ENCODE measurements at places on chromosomes 13 and 19.
A peak's percentile ranks its signal among the peaks of the same experiment; 100 is the strongest.

DNA sequence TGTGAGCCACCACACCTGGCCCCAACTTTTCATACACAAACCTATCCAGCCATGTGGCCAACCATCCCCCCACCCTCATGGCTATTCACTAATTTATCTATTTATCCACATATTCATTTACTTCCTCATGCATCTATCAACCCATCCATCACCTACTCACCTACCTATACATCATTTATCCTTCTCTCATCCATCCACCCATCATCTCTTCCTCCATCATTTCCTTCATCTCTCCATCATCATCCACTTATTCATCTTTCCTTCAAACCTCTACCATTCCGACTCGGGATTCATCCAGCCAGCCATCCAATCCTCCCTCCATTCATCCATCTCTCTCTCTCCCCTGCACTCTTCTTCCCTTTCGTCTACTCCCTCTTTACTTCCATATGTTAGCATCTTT, 54.6 kb downstream of the RYR1 start:
- no peak for DNase-seq

DNA sequence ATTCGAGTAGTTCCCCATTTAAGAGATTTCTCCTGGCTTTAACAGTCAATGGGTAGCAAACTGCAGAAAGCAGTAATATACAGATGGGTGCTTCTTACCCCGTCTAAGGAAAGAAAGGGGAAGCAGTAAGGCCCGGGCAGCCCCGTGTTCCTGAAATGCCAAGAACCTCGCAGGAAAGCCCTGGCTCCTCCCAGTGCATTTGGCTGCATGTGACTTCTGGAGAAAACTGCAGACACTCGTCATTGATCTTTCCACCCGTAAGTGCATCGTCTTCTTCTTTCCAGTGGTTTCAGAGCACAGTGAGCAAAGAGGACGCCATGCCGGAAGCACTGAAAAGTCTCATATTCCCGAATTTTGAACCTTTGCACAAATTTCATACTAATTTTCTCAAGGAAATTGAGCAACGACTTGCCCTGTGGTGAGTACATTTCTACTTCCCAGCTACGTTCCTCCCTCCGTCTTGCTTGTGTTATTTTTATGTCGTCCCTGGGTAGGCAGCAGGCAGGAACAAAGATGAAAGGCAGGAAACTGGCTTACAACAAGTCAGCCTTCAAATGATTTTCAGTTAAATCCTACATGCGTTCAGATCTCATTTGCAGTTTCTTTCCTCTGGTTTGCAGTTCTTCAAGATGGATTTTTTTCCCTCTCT, 165.2 kb downstream of the STK24 start:
- no peak for DNase-seq

GRCh38 chr13:35512271-35512920, 35.9 kb upstream of the MAB21L1 start:
- no peak for DNase-seq

DNA sequence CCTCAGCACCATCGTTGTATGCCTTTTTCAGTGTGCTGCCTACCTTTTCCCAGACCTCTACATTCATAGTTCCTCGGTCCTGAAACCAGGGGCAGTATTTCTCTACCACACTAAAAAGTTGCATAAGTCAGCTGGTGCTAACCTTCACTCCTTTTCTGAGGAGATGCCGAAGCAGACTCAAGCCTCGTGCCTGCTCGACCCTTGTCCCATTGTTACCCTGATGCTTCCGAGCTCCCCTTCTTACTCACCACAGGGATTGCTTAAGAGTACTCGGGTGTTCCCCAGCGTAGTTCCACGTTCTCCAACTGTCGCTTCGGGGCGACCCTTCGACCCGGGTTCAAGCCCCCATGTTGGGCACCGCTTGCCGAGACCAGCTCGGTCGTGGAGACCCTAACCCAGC, 19.0 kb upstream of the IL17D start:
- DNase-seq, result no peak

- no peak for DNase-seq
Measured at GRCh38 chr19:54518844-54519243, 16.2 kb downstream of the LAIR2 start.

GRCh38 chr13:23794267-23795161, 94.7 kb downstream of the MIPEP start:
- no peak for DNase-seq

DNA sequence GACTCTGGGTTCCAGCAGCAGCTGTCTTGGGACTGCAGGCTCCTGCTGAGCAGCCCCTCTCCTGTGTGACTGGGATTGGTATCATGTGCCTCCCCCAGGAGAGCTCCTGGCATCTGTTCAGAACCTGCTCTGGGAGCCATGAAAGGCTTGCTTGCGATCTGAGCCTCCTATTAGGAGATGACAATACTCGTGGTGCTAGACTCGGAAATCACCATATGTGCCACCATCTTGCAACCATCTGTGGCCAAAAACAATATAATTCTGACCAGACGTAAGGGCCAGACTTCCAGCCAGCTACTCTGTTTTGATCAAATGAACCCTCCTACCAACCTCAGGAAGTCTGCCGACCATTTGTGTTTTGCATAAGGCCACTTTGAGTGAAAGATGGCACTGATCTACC, 484.7 kb downstream of the IRS2 start:
- DNase-seq, result no peak

DNA sequence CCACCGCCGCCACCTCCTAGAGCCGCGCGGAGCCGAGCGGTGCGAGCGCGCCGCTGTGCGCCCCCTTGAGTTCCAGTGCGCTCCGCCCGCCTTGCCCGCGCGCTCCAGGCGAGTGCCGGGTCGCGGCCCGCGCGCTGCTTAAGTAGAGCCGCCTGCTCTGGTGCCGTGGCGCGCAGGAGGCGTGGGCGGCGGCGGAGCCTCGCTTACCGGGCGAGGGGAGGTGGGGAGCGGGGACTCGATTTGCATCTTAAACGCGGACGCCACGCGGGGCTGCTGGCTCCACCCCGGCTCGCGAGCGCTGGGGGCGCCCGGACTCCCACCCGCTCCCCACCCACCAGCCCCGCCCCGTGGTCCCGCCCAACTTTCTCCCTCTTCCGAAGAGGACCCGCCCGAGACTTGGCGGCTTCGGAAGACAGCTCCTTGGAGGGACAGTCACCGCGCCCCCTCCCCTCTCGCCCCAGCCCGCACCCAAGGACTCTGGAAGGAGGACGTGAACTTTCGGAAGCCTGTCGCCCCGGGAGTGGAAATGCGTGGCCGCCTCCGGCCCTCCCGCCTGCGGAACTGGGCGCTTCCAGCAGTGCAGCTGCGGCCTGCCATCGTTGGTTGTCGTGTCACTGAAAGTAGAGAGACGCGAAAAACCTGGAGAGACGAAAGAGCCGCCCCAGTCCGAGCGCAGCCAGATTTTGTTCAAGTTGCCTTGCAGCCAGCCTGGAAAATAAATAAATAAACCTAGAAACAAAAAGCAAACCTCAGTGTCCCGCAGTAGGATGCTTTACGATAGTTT, at the start of gene KCTD12:
TSS of gene KCTD12 (minus strand) at position 114 of the 784 bp plus-strand sequence. CDS start 257 bp downstream, outside the sequence.
- DNase-seq, result peak; percentile 4

- DNase-seq, result no peak
Measured at GRCh38 chr19:16585094-16585801, 13.0 kb upstream of the SLC35E1 start.

GRCh38 chr19:41783612-41784011, 12.8 kb upstream of the CEACAM3 start:
- no peak for DNase-seq

DNA sequence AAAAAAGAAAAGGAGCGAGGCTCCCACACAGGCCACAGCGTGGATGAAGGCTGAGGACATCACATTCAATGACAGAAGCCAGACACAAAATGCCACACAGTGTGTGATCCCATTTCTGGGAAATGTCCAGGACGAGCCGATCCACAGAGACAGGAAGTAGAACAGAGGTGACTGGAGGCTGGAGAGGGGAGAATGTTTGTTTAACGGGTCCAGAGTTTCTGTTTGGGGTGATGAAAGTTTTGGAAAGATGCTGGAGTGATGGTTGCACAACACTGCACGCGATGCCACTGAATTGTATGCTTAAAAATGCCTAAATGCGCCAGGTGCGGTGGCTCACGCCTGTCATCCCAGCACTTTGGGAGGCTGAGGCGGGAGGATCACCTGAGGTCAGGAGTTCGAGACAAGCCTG, 650 bp upstream of the FUT5 start:
- DNase-seq, result no peak

DNA sequence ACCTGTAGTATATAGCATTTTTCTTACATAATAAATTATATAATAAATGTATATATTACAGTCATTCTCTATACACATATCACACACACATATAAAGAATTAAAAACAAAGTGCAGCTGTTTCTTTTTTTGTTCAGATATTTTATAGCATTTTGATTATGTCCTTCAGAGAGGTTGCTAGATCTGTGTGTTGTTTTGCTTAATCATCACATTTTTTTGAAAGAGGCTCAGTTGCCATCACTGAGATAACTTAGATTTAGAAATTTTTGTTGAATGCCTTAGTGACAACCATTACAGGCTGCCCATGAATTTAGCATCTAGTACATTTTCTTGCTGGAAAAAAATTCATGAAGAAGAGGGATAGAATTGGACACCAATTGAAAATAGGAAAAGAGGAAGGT, 545.2 kb upstream of the PCDH9 start:
- no peak for DNase-seq

GRCh38 chr13:56561327-56561726, 579.4 kb upstream of the PRR20A start:
- no peak for DNase-seq

GRCh38 chr19:9945319-9945966, 9.1 kb upstream of the OLFM2 start:
- peak; percentile 29 for DNase-seq

GRCh38 chr19:18772620-18773587, 18.2 kb downstream of the COMP start:
- no peak for DNase-seq

GRCh38 chr13:84086847-84087162, 204.5 kb upstream of the SLITRK1 start:
- no peak for DNase-seq

GRCh38 chr13:22883262-22883840, 297.4 kb upstream of the SGCG start:
- DNase-seq, result no peak

DNA sequence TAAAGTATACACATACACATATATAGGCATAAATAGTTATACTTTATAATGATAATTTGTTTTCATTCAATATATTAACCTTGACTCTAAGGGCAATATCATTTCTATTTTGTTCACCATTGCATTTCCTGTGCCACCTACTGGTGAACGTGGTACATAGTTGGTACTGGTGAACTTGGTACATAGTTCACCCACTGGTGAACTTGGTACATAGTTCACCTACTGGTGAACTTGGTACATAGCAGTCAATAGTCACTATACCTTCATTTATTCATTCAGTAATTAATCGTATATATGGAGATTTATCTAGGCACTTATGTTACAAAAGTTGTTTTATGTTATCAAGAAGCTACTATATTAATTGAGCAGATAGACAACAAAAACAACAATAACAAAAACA, 172.6 kb upstream of the ATXN8OS start:
- DNase-seq, result peak; percentile 8

- DNase-seq, result no peak
Measured at GRCh38 chr13:109090796-109091195, 461.4 kb downstream of the MYO16 start.

GRCh38 chr19:30235946-30236345, 136.2 kb upstream of the ZNF536 start:
- DNase-seq, result no peak

- DNase-seq, result peak; percentile 24
Measured at GRCh38 chr13:73602295-73602694, 531.9 kb downstream of the KLF12 start.

- DNase-seq, result no peak
Measured at GRCh38 chr13:64371045-64371444, 2859.1 kb downstream of the PCDH9 start.

GRCh38 chr19:47471381-47471732, 336 bp downstream of the SLC8A2 start:
- DNase-seq, result no peak

GRCh38 chr19:44575116-44575700, 38.2 kb upstream of the IGSF23 start:
- no peak for DNase-seq

- no peak for DNase-seq
Measured at GRCh38 chr19:8371011-8371804, 7.3 kb downstream of the ANGPTL4 start.

DNA sequence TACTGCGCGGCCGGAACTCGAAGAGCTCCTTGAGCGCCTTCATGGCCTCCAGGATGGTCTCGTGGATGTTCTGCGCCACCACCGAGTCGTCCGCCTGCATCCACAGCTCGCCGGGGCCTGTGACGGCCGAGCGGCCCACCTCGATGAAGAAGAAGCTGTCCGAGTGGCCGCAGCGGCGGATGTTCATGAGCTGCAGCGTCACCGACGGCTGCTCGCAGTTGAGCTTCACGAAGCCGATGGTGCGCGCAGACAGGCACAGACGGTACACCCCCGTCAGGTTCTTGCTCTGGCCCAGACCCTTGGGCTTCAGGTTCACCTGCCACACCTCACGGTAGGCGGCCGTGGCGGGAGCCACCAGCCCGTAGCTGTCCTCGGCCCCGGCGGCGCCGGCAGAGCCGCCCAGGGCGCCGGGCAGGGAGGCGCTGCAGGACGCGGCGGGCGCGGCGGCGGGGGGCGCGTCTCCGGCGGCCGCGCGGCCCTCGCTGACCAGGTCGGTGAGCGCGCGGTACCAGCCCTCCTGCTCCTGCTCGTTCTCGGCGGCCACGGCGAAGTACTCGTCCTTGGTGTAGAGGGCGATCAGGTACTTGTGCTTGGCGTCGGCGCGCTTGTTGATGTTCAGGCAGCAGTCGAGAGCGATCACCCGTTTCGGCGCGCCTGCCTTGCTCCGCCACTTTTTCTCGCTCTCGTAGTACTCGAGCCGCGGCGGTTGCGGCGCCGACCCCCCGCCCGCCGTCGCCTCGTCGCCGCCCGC, 1.1 kb downstream of the IRS2 start:
- DNase-seq, result no peak

GRCh38 chr13:94329754-94330551, 149.5 kb downstream of the DCT start:
- DNase-seq, result peak; percentile 40

- DNase-seq, result no peak
Measured at GRCh38 chr13:101397742-101398141, 18.6 kb downstream of the NALCN start.

Measured in COLO829 (cell line).